ENCODE measurements at places on chromosomes 12 and 14. TPM values are rescaled to one million over a fixed set of nuclear protein-coding genes. Genes with fewer than 3 reads are reported as not detected.

Gene PRH2
- 0.32 TPM for total RNA-seq

DNA sequence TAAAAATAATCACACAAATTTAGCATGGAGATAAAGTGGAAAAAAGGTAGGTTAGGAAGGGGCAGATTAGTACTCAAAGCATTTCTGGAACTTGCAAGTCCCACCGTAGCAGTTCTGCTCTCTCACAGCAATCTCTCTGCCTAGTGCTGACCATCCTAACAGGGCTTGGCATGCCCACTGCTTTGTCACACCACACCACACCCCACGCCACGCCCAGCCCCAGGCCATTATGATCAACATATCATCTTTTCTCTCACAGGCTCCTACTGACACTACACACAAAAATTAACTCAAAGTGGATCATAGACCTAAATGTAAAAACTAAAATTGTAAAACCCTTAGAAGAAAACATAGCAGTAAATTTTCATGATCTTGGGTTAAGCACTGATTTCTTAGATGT lies 273.7 kb downstream of the DAD1 start:
- DNase-seq = no peak

DNA sequence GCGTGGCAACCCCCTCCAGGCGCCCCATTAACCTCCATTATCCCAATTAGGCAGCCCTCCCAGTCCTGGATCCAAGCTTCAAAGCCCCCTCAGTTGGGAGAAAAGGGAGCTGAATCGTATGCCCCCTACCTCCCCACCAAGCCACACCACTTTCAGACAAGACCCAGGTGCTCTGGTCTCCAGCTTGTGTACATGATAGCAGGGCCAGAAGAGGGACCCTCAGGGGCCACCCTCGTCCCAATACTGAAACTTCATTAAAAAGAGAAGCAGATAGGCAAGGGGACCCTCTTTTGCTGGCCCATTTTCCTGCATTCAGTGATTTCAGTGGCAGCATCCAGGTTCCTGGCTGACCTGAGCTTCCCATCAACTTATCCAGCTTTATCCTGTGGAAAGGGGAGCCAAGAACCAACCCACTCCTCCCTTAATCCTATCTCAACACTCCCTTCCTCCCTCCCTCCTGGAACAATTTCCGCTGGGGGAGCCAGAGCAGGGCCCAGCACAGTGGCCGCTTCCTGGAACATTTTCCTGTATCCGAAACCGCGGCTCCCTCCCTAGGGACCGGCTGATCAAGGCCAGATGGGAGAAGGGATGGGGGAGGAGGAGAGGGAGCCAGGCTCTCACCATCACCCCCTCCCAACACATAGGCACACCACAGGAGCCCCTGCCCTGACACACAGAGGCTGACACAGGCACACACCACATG lies 9.5 kb upstream of the SP7 start:
- peak; percentile 49 for DNase-seq

GRCh38 chr14:50344116-50344775 lies 32.1 kb downstream of the DMAC2L start:
- DNase-seq = peak; percentile 18

Gene TNS2
- 46.1 TPM for total RNA-seq

Measured in fibroblast of villous mesenchyme (primary cell).